ENCODE measurements at places on chromosomes 6 and 20.

DNA sequence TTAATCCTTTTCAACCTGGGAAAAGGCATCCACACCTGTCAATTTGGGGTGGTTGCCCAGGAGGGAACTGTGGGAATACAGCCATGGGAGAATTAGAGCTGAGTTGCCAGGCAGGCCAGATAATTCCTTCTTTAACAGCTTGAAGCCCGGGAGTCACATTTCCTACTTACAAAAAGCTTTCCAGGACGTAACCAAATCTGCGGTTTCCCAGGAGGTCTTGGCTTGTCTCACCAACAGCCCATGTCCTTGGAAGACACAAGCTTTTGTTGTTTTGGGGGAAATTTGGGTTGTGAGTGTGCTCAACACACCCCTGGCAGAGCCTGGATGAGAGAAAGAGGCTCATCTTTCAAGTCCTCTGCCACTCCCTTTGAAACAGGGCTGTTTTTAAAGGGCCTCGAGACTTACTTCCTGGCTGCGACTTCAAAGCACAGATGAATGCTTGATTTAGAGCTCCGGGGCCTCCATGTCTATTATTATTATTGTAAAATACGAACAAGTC is 465.9 kb upstream of the BTBD3 start:
- DNase-seq, result no peak

GRCh38 chr20:8780915-8781314 is 288.0 kb upstream of the PLCB4 start:
- no peak for DNase-seq

- no peak for DNase-seq
Measured at GRCh38 chr6:2412731-2413130, 167.3 kb upstream of the GMDS start.

DNA sequence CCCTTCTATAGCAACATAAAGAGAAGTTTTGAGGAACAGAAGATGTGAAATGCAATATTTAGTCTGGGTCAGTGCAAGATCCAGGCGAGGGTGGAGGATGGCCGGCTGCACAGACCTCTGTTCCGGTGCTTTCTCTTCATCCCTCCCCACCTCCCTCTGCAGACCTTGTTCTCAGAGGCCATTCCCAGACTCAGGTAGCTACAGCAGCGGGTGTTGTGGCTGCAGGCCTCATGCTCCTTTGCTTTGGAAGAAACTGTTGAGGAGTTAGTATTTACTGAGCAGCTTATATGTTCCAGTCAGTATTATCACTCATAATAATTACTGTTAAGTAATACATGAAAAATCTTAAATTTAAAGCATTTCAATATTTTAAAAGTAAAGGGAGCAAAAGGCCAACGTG is 1.7 kb downstream of the BTN3A3 start:
- DNase-seq, result no peak

GRCh38 chr6:44399991-44400390 is 12.5 kb downstream of the CDC5L start:
- DNase-seq, result no peak

- no peak for DNase-seq
Measured at GRCh38 chr20:47503685-47504084, 2.0 kb downstream of the NCOA3 start.

GRCh38 chr6:113873043-113873667 is 16.0 kb downstream of the MARCKS start:
- no peak for DNase-seq

DNA sequence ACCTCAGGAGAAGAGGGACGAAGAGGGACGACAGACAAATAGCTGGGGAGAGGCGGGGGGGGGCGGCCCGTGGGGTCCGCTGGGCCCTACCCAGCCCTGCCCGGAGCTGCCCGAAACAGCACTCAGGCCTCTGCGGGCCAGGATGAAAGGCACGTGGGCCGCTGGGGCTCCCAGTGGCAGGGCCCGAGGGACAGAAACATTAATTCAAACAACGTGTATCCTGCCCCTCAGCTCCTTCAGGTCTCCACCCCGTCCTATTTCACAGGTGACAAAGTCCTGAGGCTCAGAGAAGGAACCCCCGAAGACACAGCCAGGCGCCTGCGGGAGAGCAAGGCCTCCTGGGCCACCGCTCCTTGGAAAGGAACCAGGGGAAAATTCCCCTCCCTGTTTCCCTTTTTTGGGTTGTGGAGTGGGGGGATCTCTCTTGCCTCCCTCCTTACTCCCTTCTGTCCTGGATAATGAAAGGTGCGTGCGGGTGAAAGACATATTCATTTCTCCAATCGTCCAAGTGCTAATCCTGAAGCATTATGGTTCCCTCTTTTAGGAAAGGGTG is 93.3 kb downstream of the RNASET2 start:
- no peak for DNase-seq

DNA sequence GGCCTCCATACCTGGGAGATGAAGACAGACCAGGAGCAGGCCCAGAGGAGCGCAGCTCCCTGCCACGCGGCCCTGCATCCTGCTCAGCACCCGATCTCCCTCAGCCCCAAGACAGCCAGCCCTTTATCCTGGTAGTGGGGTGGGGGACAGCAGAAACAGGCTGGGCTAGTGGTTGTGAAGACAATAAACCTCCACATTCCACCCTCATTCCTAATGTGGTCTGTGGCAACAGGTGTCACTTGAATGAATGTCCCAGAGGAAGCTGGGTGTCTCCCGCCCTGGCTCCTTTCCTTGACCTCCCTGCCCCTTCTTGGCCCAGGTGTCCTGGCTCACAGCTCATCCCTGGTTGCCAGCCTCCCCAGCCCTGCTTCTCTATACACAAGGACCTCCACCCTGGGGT is at the start of gene C6orf15:
C6orf15 (minus strand) TSS at position 98 of the 400 bp plus-strand sequence; CDS start at position 78, 20 bp downstream.
- no peak for DNase-seq

DNA sequence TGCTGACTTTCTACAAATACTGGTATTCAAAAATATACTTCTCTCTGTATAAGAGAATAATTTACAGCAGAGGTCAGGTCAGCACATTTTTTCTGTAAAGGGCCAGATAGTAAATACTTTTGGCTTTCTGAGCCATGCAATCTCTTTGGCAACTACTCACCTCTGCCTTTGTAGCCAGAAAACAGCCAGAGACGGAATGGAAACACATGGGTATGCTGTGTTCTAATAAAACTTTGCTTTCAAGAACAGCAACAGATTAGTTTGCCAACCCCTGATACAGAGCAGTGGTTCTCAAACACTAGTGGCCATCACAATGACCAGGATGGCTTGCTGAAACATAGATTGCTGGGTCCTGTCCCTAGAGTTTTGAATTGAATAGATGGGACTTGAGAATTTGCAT is 46.3 kb downstream of the SYCP2L start:
- no peak for DNase-seq

- DNase-seq, result no peak
Measured at GRCh38 chr6:22124756-22125155, 172.1 kb downstream of the PRL start.
